ENCODE measurements at places on chromosomes 16 and 17.
A peak's percentile ranks its signal among the peaks of the same experiment; 100 is the strongest.

DNA sequence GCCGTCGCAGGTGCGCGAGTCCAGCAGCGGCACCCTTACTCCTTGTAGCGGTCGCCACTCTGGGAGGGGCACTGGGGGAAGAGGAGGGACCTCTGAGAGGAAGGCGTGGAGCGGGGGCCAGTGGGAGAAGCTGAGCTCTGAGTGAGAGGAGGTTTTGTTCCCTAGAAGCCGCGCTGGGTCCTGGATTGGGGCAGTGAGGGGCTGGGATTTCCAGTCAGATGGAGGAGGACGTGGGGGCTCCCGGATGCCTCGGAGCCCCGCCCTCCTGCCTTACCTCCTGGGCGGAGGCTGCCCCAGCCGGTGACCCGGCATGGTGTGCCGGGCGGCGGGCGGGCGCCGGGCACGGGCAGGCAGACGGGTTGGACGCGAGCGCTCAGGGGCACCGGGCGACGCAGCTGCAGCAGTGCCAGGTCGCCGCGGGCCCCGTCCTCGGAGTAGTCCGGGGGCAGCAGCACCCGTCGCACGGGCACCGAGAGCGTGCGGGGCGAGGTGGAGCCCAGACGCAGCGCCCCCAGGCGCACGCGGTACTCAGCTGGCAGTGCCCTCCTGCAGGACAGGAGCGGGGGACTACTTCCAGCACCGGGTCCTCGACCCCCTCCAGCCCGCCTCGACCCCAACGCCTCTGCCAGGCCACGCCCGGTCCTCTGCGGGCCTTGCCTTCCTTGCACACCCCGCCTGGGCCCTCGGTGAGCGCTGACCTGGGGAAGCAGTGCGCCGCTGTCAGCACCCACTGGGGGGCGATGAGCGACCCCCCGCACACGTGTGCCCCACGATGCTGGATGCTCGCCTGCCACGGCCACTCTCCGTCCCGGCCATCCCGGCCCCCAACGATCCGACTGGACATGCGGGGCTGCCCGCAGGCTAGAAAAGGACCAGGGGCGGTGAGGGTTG is 2.0 kb downstream of the PRSS33 start:
- peak; percentile 11 for DNase-seq

- DNase-seq: no peak
Observed at GRCh38 chr16:82083710-82084353, 48.8 kb downstream of the HSD17B2 start.

DNA sequence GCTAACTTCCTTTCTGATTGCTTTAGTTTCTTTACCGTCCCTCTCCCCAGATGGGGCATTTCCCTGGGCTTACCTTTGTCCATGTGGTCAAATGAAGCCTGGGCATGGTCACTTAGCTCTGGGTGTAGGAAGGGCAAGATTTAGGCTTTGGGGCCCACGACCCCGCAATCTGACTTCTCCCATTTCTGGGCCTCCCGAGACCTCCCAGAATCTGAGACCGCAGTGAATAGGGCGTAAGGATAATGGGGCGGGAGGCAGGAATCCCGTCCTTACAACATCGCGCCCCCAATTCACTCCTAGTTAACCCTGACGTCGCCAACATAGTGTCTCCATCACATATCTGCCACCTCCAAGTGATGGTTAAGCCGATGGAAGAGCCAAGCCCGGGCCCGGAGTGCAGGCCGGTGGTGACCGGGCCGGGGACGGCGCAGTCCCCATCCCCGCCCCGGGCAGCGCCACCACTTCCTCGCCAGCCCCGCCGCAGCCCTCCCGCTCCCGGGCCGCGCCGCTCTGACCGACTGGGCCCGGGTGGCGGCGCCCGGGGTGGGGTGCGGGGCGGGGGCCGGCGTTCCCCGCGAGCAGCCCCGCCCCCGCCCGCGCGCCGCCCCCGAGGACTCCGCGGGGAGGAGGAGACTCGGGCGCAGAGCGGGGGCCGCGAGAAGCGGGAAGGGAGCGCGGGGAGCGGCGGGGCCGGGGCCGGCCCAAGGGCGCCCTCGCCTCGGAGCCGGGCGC is at the start of gene RHBDL3:
Gene RHBDL3, plus strand, starts transcription at position 641 of the 732 bp plus-strand sequence. CDS start 358 bp downstream, outside the sequence.
- no peak for DNase-seq

DNA sequence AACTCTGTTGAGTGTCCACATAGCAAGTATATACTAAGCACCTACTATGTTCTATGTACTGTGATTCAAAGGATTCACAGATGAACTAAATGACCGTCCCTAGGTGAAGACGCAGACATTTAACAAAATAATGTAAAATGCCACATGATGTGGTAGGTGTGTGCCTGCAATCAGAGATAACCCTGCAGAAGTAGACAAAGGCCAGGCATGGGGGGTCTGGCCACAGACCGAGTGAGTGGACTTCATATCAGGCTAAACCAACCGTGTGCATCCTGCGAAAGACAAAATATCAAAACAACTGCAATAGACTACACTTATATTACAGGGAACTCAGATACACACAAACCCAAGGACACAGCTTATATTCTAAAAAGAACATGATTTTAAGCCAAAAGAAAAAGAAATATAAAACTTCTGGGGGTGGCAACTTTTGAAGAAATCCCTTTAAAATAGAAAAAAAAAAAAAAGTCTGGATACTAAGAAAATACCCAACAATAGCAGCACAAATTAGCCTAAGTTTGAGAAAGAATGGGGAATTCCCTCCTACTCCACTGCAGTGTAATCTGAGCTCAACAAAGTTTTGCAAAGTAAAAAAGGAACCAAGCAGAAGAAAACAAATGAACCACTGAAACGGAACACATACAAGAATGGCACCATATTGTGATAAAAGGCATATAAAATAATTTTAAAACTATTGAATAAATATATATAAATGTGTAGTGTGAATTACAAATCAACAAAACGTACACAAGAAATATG is 12.3 kb downstream of the HSDL1 start:
- DNase-seq: no peak

GRCh38 chr16:30368122-30368791 is 2.0 kb downstream of the TBC1D10B start:
- DNase-seq: no peak

DNA sequence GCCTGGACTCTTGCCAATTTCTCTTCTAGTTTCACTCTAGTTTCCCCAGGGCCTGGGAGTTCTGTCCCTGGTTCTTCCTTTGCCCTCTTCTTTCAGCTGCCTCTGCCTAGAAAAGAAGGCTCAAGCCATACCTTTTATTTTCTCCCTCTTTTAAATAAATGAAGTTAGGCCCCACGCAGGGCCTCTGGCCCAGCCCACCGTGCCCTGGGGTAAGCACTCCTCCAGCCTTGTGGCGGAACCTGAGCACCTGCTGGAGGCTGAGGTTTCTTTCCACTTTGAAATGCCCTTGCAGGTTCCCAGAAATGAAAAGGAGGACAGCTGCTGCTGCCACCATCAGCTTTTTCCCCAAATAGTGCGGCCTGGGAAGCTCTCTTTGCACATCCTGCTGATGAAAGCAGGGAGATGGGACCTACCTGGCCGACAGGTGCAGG is 139.4 kb downstream of the CCDC182 start:
- DNase-seq: no peak

GRCh38 chr17:31740611-31741082 is 118.4 kb downstream of the COPRS start:
- no peak for DNase-seq

- no peak for DNase-seq
Observed at GRCh38 chr17:17175917-17176316, 30.2 kb downstream of the PLD6 start.

- no peak for DNase-seq
Observed at GRCh38 chr16:3328643-3329042, 23.3 kb downstream of the ZNF75A start.

GRCh38 chr16:397736-398332 is 835 bp downstream of the NME4 start:
- DNase-seq: no peak

DNA sequence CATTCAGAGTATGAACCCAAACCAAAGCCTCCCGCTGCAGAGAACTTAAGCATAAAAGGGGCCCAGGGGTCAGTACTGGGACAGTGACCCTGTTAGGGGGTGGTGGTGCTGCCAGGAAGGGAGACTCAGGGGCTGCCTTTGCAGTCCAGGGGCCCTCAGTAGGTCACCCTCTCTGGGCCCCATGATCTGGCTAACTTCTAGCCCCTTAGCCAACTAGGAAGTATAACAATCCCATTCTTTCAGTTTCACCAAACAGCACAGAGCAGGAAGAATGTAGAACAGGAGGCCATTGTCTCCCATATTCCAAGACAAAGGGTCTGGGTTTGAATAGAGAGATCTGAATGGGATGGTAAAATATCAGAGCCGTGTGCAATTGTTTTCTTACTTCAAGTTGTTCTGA is 378.6 kb upstream of the C16orf82 start:
- no peak for DNase-seq

DNA sequence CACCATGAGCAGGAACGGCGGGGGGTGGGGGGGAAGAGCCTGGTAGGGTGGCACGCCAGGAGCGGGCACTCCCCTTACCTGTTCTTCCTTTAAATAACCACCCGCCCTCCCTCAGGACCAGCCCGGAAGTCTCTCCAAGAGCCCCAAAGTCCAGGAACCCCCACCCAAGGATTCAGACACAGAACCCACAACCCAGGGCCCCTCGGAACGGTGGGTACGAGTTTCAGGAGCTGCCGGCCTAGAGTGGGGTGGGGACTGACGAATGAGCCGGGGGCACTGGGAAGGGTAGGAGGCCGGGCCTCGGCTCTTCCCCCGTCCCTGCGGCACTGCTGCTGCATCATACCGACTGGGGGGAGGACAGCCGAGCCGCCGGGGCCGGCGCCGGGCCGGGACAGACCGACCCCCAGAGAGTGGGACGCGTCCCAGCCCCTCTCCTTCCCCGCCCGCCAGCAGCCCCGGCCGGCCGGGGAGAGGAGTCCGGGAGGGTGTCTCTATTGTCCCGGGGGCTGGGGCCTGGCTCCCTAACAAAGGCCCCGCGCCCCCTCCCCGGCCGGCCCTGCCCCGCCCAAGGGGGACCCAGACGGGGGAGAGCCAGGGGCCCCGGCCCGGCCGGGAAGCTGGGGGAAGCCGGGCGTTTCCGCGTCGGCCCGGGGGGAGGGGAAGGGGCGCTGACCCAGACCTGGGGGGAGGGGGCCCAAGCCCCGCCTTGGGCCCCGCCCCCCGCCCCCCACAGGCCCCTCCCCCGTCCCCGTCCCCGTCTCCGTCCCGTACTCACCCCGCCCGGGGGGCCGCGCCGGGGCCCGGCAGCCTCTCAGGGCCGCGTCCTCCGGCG is 747 bp downstream of the ATXN7L3 start:
- peak; percentile 47 for DNase-seq

DNA sequence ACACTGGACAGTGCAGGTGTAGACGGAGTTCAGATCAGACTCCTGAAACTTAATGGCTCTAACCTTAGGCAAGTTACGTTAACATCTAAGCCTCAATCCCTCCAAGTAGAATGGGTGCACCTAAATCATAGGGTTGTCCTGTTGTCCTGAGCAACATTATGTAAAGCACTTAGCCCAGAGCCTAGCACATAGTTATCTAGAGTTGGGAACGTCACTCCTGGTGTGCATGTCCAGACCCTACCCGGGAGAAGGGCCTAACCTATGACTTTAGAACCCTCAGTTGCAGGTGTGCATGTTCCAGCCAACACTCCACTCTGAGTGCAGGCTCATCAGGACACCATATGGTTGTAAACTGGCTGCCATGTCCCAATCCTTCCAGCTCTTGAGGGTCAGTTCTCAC is 26.0 kb downstream of the LIG3 start:
- DNase-seq: no peak

Measured in CD4-positive, alpha-beta T cell treated with Interleukin-2 at 100 ng/mL for 4 hours (primary cell).